ENCODE measurements at places on chromosomes 2 and 18. TPM values are rescaled to one million over a fixed set of nuclear protein-coding genes. Genes with fewer than 3 reads are reported as not detected.

Gene LYPD6
- 1.2 TPM for total RNA-seq

Gene REL
- total RNA-seq = 16.7 TPM

Gene FEZ2
- total RNA-seq = 34.9 TPM

Gene GALR1
- 0.04 TPM for total RNA-seq

Gene SULT1C4
- total RNA-seq = 0.31 TPM

Gene TMEM17
- 1.7 TPM for total RNA-seq

Gene SERPINB4
- total RNA-seq = 24.4 TPM

Gene TTR
- total RNA-seq = not detected

Gene PSMA8
- total RNA-seq = not detected

Gene KCNG2
- not detected for total RNA-seq

Gene SERPINB13
- total RNA-seq = 228 TPM

Gene ABCG5
- total RNA-seq = not detected

Gene OSBPL1A
- total RNA-seq = 10.0 TPM

Gene SMCHD1
- 33.8 TPM for total RNA-seq

Gene POLR1B
- 18.5 TPM for total RNA-seq

Gene LONRF2
- 1.6 TPM for total RNA-seq

Gene EIPR1
- total RNA-seq = 30.5 TPM

Gene CSRNP3
- total RNA-seq = 0.57 TPM

Gene UGT1A8
- 1.7 TPM for total RNA-seq

Gene OR6B2
- not detected for total RNA-seq

Gene DOK6
- total RNA-seq = 0.88 TPM

Gene ZC3H6
- total RNA-seq = 2.8 TPM

Gene DSEL
- 5.7 TPM for total RNA-seq

Gene ASAP2
- 7.4 TPM for total RNA-seq
